ENCODE measurements at places on chromosomes 1 and 21.

DNA sequence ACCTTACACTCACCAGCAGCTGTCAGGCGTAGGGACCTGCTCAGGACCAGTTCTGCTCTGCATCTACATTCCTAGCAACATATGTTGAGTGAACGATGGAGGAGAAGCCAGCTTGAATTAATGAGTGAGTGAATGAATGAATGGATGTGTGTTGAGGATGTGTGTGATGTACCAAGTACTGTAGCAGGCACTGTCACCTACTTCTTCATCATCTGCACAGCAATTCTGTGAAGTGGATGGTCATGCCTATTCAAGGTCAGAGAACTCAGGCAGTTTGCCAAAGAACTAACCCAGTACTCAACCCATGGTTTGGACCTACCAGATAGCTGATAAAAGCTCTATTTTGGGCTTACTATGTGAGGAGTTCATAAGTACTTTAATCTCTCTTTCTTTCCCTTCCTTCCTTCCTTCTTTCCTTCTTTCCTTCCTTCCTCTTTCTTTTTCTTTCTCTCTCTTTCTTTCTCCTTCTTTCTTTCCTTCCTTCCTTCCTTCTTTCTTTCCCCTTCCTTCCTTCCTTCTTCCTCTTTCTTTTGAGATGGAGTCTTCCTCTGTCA is 56.9 kb downstream of the ATP1A1 start:
- DNase-seq, result no peak

DNA sequence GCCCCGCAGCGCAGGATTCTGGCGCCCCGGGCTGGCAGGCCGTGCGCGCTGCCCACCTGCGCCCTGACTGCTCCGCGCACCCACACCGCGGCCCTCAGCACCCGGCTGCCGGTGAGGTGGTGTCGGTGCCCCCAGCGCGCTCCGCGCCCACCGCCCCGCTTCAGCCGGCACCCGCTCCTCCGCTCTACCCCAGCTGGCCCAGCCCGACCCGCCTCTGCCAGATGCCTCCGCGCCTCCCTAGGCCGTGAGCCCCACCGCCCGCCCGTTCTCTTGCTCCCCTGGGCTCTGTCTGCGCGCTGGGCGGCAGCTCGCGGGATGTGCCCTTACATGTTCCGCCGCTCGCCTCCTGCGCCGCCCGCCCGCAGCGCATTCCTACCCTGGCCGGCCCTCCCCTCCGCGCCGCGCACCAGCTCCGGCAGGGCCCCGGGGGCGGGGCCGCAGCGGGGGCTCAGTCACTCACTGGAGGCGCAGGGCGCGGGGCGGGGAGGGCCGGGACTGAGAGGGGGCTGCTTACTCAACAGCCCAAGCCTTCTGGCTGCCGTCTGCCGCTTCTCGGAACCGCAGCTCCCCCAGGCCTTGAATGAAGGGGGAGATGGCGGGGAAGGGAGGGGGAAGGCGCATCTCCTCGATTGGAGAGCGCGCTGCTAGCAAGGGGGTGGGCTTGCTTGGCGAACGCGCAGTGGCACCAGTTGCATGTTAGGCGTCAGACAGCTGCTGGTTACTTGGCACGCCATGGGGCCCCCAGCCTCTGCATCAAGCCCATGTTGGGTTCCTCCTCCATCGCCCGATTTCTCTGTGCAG is at the start of gene PHLDA3:
PHLDA3 (minus strand) TSS at position 345 of the 801 bp plus-strand sequence. CDS start 402 bp downstream, outside the sequence.
- DNase-seq, result no peak

GRCh38 chr21:33021150-33021549 is 4.6 kb upstream of the OLIG2 start:
- DNase-seq, result no peak

DNA sequence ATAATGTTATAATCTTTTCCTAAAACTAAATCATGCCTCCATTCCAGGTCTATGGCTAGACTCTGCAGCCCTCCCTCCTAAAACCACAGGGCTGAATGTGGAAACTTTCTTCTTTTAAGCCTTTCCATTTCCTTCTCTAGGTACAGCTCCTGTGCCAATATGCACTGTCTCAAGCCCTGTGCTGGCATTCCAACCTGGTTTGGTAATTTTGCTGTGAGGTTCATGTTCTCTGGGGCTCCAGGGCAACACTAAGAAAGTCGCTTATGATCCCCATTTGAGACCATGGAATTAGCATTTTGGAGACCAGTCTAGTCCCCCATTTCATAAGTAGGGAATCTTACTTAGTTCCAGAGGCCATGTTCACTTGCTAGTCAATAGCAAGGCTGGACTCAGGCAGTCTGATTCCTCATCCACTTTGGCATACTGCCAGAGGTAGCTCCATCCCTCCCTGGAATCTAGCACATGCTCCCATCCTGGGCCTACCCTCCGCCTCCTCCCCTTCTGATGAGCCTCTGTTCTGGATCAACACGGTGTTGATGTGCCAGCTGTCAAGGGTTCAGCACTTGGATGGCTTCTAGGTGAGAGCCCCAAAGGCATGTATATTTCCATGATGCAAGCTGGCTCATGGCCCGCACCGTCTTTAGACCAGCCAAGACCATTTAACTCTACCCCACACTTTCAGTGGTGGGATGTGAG is 36.5 kb downstream of the ZMYND12 start:
- DNase-seq, result no peak

DNA sequence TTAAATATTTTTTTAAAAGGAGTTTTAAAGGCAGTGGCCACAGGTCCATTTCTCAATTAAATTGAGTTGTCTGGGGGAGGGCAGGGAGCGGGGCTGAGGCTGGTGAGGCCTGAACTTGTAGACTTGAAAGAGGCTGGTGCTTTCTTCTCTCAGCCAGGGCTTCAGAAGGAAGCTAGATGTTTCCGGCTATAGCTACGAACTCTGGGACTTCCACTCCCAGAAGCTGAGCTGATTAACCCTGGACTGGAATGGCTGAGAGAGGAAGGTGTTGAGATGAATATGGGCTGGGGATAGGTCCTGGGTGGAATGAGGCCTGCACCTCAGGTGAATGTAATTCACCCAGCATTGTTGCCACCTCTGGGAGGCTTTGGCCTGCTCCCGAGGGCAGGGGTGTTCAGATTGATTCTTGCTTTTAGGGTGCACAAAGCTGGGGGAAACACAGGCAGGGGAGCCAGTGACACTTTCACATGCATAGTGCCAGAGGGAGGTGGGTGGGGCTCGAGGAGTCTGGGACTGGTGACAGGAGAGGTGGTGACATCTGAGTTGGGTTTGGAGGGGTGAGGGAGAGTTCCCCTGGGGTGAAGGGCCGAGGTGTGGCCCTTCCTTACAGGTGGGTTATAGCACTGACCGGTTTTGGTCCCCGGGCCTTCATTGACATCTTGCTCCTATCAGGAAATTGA is 18.2 kb downstream of the LDLRAP1 start:
- DNase-seq, result no peak

DNA sequence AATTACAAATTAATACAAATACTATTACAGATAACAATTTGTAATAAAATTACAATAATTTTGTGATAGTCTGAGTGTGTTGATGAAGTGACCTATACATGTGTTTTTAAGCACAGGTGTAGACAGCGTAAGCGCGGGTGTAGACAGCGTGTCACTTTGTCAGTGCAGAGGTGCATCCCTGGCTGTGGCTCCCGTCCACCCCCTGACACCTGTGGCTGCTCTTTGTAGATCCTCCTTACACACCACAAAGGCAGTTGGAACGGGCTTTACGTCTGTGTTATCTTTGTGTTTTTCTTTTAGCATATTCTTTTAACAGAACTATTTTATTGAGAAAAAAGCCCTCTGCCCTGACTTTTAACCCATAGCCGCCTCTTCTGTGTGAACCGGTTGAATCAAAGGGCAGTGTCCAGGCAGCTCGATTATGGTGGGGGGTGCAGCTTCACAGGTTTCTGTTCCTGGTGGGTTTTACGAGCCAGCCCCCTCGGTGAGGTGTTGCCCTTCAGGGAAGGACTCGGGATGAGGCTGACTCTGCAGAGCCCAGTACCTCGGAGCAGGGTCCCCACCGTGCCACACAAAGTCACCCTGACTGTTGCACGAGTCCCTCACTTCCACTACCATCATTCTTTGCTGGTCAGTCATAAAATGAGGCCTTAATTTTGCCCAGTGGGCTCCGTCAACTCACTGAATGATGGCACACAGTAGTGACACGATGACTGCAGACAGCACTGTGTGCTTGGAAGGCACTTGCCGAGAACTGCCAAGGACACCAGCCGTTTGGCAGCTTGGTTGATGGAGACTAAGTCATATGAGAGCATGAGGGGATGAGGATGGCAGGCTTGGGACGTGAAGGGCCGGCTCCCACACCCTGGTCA is 86.4 kb upstream of the COL6A1 start:
- no peak for DNase-seq

DNA sequence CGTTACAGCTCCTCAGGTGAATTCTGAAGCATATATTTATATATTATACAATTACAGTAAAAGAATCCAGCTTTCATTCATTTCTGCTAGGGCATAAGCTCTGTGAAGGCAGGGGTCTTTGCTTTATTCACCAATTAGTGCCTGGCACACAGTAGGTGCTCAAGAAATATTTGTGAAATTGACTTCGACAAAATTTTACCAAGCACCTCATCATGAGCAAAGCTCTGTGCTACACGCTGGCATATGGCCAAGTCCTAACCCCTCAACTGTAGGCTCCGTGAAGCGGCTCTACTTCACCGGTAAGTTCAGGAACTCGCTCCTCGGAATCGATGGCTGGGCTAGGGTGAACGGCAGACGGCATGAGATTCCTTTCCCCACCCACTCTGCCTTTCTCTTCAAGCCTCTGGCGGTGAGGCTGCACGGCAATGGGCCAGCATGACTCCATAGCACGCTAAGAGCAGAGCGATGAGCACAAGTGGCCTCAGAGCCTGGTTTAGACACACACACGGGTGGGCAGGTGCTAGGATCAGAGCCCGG is 8.7 kb downstream of the C1orf174 start:
- no peak for DNase-seq

DNA sequence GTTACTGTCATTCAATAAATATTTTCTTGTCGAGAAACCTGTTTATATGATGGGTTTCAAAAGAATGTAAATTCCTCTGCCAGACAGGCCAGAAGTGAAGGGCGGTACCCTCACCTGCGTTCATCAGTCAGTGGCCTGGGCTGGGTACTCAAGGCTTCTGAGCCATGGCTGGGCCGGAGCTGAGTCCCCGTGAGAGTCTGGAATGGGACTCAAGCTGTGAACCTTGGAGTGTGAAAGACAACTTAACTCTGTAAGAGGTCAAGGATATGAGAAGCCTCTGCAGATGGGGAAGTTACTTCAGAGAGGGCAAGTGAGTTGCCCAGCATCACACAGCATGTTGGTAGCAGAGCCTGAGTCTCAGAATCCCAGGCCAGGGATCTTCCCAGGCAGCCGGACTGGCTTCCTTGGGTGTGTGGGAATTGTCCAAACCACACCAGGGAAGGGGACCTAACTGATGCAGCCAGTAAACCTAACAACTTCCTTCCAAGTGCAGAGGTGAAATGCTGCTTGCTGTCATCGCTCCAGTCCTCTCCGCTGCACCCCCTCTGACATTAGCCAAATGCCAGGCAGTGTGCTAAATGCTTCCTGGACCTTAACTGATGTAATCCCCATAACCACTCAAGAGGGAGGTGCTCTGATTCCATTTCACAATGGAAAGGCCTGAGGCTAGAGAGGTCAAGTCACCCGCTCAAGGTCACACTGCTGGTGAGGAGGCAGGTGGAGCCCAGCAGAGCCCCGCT is 4.8 kb downstream of the DISP3 start:
- no peak for DNase-seq

DNA sequence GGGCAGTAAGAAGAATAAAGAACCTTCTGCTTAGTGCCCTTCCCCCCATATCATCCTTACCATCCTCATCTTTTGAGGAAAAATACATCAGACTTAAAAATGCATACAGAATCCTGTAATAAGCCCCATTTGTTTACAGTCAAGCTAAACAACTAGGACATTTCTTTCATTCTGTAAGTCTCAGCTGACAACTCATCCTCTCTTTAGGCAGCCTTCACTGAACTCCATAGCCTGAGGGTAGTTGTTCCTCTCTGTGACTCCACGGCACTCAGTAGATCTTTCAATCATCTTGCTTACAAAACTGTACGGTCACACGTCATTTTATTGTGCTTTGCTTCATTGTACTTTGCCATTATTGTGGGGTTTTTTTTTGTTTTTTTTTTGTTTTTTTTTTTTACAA is 82.5 kb downstream of the NRIP1 start:
- no peak for DNase-seq

DNA sequence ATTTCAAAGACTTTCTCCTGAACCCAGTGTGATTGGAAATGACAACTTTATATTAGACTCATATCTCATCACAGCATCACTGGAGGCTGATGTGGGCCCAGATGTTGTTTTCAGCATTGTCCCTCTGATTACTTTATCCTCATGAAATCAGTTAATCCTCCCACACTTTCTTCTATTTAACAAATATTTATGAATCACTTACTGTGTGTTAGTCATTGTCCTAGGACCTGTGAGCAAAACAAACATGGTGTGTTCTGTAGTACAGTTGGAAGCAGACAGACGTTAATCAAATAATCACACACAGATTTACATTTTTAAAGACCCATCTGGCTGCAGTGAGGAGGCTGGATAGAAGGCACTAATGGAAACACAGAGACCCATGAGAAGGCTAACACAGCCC is 383.7 kb downstream of the PRDM2 start:
- no peak for DNase-seq

GRCh38 chr1:40477678-40478053 is 576 bp downstream of the ZFP69 start:
- no peak for DNase-seq

- DNase-seq, result no peak
Measured at GRCh38 chr1:22612671-22613571, 23.5 kb upstream of the C1QA start.

- DNase-seq, result no peak
Measured at GRCh38 chr21:36882776-36883175, 83.7 kb downstream of the HLCS start.

- no peak for DNase-seq
Measured at GRCh38 chr1:222375701-222376100, 172.2 kb downstream of the HHIPL2 start.

DNA sequence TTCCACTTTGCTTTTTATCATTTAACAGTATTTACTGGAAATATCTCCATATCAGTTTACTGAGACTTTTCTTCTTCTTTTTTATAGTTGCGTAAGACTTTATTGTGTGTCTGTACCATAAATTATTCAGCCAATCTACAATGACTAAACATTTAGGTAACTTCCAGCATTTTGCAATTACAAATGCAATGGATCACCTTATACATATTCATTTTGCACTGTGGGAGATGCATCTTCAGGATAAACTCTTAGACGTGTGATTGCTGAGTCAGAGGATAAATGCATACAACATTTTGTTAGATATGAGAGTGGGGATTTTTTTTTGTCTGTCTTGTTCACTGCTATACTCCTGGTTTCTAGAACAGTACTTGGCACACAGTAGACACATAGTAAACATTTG is 95.7 kb upstream of the GCLM start:
- no peak for DNase-seq

- DNase-seq, result no peak
Measured at GRCh38 chr1:47756411-47756810, 240.8 kb downstream of the TRABD2B start.

GRCh38 chr1:219659684-219660083 is 46.8 kb upstream of the ZC3H11B start:
- DNase-seq, result no peak

- DNase-seq, result no peak
Measured at GRCh38 chr1:182766881-182767645, 22.5 kb upstream of the NPL start.
